Activated CD4-positive, alpha-beta T cell treated with anti-CD3 and anti-CD28 coated beads for 48 hours (primary cell): ENCODE measurements at places on chromosomes 1 and 21.

GRCh38 chr21:16115461-16115860 is 385.7 kb downstream of the USP25 start:
- DNase-seq: no peak

- DNase-seq: no peak
Observed at GRCh38 chr1:8145545-8146202, 119.6 kb upstream of the ERRFI1 start.

DNA sequence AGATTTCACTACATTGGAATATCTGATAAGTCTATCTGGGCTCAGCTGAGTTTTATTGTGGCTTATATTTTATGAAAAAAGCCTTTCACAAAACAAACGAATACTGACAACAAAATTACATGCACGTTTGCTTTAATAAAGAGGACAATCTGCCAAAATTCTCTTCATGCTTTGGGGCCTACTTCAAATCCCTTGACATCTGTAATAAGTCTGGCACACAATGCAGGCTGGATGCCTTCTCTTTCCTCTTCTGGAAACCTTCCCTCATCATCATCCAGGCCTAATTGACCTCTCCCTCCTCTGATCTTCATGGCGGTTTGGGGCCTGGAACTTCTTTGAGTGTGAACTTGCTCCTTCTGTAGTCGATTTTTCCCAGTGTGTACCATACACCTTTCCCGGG is 70.3 kb downstream of the MAP10 start:
- no peak for DNase-seq

DNA sequence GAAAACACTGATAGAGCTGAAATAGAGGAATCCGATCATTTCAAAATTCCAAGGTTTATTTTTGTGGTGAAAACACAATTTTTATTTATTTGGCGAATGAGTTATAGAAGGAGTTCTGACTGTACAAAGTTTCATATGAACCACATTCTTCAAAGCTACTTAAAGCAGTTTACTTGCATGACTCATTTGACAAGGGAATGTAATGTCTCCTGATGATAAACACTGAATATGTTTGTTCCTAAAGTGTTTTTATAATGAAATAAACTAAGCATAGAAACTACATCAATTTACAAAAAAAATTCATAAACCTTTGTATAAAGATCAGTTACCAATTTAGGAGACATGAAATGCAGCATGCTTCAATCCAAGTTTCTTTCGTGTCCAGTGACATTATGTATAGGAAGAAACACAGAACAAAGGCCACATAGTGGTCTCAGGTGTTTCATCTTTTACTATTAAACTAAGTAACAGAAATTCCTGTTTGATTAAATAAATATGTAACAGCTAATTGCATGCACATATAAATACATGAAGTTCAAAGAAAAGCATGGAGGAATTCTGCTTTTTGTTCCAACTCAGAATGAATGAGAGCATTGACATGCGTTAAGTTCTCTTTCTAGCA is 2.5 kb downstream of the PRKACB start:
- no peak for DNase-seq

GRCh38 chr1:162081316-162081715 is 11.8 kb downstream of the NOS1AP start:
- DNase-seq: no peak

DNA sequence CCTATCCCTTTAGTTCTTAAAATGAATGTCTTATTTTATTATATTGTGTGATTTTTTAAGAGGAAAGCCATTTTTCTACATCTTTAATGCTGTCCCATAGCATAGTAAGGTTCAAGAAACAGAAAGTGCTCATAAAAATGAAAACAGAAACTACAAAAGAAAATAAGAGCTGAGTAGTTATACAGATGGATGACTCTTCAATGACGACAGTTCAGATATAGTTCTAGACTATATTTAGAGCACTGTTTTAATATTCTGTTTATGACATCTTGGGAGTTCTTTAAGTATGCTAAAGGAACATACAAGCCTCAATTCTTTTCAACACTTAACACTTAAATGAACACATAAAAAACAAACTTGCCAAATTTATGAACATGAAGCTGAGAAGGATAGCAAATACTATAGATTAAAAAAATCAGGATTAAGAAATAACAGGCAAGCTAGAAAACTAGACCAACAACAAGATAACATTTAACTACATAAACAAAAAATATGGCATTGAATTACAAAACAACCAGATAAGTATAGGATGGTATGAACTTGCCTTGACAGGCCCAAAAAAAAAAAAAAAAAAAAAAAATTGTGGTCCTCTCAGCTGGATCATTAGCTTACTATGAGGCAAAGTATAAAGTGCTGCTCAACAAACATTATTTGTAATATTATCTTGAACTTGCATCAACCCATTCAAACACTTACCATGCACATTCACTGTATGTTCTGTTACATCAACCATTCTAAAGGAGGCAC is 87.9 kb downstream of the ZZZ3 start:
- DNase-seq: no peak

DNA sequence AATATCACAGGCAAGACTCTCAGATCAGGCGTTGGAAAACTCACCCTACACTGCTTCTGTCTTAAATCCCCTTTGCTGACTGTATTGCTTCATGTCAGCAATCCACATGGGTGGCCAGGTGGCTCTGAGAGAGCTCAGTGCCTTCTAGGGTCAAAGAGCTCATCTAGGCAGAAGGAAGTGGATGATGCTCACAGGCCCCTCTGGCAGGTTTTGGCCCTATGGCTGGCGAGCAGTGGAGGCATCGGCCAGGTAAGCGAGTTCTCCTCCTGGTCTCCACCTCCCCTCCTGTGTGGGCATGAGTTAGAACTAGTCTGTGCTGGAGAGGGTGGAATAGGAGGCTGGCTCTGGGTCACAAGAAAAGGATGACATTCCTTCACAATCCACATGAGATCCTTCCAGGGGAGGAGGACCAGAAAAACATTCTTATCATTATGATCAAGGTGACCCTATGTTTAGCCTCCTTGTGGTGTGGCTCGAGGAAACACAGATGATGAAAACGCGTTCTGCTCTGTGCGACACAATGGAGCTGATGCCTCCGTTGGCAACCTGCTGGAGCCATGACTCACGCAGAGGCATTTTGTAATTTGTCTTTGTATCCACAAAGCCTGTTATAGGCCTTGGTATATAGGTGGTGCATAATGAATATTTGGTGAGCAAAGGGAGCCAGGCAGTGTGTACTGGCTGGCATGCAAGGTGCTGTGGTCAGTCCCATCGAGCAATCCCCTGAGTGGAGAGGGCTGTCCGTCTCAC is 264.6 kb upstream of the RAB4A start:
- no peak for DNase-seq

GRCh38 chr1:18110968-18111367 is 3.4 kb downstream of the IGSF21 start:
- peak; percentile 17 for DNase-seq

DNA sequence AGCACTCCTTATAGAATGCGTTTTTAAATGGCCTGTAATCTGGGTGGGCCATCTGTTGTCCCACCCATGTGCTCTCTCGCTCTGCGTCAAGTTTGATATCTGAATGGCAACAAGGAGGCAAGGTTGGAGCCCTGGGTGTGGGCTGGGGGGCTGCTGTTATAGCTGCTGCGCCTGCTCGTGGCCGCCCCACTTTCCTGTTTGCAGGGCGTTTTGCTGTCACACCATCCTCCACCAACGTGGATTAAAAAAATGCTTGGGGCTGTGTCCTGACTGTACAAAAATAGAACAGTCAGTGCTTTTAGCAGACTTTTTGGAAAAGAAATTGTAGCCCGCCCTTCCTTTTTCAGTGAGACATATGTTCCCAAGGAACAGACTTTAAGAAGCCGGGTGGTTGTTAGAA is 25.4 kb downstream of the UMODL1 start:
- no peak for DNase-seq

DNA sequence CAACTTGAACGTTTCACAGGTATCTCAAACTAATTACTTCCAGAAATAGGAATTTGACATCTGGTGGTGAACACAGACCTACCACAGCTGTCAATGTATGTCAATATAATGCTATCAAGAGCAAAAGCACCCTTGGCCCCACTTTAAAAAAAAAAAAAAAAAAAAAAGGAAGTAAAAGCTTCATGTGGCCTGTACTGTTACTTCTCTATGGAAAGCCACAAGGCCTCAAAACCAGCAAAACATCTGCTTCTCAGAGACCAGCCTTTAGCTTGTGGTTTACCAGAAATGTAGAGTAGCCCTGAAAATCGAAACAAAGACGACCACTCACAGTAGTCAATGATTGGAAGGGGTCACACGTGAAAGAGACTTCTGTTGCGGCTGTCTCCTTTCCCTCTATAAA is 109.6 kb downstream of the SLC45A1 start:
- DNase-seq: no peak

DNA sequence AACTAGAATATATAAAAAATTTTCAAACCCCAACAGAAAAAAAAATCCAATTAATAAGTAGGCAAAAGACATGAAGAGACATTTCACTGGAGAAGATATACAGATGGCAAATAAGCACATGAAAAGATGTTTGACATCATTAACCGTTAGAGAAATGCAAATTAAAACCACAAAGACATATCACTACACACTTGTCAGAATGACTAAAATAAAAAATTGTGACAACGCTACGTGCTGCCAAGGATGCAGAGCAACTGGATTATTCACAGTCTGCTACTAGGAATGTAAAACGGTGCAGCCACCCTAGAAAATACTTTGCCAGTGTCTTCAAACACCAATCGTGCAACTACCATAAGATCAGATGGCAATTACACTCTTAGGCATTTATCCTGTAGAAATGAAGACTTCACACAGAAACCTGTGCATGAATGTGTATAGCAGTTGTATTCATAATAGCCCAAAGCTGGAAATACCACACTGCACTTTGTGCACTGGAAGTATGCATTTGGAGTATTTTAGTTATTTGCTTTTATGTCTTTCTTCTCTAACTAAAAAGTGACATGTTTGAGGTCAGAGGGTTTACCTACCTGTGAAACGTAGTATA is 75.3 kb upstream of the PALMD start:
- DNase-seq: no peak

DNA sequence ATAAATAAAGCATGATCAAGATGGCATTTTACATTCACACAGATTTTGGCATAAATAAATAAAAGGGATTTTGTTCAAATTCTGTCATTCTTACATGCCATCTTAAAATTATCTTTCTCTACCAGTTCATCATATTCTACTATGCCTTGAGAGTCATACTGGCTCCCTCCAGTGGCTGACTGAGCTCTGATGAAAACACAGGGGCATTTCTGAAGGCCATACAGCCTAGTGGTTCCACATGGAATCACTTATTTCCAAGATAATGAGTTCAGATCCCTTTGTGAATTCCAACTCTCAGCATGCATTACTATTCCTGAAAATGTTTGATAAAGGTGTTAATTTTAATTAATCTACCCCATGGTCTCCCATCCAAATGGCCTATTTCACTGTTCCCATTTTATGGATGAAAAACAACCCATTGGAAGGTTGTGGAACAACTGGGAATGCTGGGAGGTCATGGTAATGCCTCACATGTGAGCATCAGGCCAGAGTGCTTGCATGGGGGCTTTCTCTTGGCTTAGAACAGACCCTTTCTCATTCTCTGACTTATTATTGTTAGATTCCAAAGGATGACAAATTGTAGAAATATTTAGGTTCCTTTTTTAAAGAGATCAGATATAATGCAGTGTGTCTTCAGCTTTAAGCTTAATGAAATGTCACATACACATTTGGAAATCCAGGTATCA is 622.4 kb upstream of the PKN2 start:
- DNase-seq: peak; percentile 18

- no peak for DNase-seq
Observed at GRCh38 chr1:203267912-203268311, 37.4 kb upstream of the BTG2 start.

- no peak for DNase-seq
Observed at GRCh38 chr1:2270260-2271100, 42.4 kb downstream of the SKI start.

DNA sequence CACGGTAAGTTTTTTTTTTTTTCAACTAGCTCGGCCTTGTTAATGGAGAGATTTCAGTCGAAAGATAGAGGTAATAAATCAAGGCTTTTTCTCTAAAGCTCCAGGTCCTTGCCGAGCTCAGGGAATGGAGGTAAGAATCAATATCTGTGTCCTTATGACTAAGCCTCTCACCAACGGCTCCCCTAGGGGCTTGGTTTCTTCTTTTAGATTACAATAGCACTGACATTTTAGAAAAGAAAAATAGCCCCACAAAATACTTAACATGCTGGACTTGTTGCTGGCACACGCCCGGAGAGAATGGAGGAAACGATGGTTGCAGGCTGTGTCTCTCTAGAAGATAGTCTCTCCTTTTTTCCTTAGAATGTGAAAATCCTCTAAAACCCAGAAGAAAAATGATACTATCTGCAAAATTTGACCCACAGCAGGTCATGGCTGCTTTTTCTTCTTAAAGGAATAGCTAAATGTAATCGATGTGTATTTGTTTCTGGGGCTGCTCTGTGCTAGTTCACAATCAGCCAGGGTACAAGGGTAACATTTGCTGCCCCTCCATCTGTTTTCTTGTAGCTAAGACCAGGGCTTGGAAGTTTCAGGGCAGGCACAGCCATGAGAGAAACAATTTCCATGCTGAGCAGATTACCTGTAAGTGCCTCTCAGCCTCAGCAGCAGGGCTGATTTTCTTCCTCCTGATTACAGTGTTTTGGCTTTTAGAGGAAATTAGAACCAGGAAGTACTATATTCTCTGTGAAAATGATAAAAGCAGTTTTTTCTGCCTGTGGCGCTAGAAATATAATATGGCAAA is 86.2 kb upstream of the GNG12 start:
- no peak for DNase-seq

- no peak for DNase-seq
Observed at GRCh38 chr1:91700771-91701471, 185.0 kb downstream of the TGFBR3 start.

DNA sequence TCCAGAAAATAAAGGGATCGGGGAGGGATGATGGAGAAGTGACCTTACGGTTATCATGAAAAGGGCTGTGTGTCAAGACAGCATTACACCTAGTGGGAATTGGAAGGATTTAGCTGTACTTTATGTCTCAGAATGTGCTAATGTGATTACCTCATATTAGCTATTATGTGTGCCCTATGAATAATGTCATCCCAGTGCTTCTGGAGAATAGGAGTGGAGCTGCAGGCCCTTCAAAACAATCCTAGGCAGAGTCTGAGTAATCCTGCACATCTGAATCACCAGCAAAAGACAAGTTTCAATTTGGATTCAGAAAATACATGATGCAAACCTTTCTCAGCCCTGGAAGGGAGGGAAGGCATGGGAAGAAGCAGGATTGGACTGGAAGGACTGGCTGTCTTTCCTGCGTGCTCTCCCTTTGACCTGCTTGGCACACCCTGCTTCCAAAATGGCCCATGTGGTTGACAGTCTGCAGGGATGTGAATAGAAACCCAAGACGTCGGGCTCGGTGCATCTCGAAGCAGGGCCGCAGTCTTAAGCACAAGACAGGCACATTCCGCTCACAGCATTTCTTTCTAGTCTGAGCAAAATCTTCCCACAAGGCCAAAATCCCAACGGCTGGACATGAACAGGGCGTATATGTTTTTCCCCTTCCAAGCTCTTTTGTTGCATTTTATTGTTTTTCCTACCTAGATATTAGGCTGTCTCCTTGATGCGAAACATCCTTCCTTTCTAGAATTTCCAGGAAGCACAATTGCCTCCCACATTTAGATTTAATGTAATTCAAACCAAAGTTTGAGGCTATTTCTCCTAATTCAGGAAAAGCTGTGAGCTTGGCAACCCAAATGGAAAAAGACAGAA is 54.3 kb upstream of the TARBP1 start:
- no peak for DNase-seq

- DNase-seq: no peak
Observed at GRCh38 chr1:42946120-42946898, 12.4 kb downstream of the SLC2A1 start.

- no peak for DNase-seq
Observed at GRCh38 chr1:35860696-35861095, 22.3 kb upstream of the AGO1 start.
